G401 (cell line): ENCODE measurements at places on chromosomes 1 and 21. TPM values are rescaled to one million over a fixed set of nuclear protein-coding genes. Genes with fewer than 3 reads are reported as not detected.

The SLFNL1 gene
- total RNA-seq, result 0.03 and 0.12 TPM in 2 replicates

DNA sequence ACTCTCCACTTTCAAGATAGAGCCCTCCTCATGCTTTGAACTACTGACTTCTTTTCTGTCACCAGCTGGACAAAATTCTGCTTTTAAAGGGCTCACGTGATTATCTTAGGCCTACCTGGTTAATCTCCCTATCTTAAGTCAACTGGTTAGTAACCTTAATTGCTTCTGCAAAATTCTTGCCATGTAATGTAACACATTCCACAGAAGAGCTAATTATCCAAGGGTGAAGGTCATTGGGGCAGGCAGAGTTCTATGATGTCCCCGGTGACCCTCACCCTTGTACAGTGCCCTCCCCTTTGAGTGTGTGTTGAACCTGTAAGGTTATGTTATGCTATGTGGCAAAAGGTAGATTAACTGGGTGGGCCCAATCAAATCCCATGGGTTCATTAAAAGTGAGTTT is 25.2 kb upstream of the FOXE3 start:
- DNase-seq, result no peak

DNA sequence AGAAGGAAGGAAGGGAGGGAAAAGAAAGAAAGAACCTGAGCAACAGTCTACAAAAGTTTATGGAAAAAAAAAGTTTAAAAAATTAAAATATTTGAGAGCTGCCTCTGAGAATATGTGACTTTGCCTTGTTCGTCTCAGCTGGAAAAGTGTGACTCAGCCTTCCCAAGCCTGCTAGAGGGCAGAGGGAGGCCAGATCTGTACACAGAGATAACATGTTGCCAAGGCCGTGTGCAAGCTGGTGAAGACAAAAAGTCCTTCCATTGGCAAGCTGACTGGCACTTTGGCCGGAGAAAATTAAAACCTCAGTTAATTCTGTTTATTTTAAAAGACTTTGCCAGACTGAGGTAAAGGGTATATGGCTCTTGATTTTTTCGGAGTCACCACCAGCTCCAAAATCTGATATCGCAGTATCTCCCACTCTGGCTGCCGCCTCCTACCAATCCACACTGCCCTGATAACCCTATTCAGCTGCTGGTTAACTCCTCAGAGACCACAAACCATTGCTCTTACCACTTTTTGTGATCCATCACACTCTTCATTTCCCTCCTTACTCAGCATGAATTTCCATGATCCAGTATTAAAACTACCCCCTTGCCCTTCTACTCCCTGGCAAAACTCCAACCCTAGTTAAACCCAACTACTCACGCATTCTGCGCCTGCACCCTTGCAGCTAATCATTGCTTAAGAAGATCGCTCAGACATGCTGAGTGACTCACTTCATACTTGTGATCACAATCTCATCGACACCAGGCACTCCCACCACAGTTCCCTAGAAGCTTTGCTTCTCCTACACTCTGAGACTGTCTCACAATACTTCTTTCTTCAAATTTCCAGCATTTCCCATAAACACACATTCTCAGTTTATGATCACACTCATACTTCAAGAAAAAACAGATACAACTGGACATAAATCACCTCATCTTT is 5.7 kb upstream of the PPP1R15B start:
- DNase-seq, result no peak

The LCE1A gene
- total RNA-seq, result not detected in 2 replicates

DNA sequence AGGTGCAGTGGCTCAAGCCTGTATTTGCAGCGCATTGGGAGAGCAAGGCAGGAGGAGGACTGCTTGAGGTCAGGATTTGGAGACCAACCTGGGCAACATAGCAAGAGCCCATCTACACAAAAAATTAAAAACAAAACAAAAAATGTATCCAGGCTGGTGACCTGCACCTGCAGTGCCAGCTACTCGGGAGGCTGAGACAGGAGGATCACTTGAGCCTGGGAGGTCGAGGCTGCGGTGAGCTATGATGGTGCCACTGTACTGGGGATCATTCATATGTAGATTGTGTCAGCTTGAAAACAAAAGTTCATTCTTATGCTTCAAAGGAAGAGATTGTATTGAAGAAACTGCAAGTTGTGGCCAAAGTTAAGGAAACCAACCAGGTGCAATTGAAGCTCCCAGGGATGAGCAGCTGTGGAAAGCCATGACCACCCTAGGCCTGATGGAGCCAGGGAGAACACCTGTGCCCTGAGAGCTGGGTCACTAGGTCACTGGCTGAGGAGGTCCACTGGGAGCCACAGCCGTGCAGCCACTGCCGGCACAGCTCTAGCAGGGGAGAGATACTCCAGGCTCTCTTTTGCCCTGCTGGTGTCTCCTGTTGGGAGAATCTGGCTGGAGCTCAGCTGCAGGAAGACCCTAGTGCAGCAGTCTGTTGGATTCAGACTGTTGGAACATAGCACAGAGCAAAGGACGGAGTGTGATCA is 13.3 kb upstream of the BRWD1 start:
- no peak for DNase-seq

- DNase-seq, result no peak
Observed at GRCh38 chr1:12067900-12068821, 5.1 kb downstream of the TNFRSF8 start.

DNA sequence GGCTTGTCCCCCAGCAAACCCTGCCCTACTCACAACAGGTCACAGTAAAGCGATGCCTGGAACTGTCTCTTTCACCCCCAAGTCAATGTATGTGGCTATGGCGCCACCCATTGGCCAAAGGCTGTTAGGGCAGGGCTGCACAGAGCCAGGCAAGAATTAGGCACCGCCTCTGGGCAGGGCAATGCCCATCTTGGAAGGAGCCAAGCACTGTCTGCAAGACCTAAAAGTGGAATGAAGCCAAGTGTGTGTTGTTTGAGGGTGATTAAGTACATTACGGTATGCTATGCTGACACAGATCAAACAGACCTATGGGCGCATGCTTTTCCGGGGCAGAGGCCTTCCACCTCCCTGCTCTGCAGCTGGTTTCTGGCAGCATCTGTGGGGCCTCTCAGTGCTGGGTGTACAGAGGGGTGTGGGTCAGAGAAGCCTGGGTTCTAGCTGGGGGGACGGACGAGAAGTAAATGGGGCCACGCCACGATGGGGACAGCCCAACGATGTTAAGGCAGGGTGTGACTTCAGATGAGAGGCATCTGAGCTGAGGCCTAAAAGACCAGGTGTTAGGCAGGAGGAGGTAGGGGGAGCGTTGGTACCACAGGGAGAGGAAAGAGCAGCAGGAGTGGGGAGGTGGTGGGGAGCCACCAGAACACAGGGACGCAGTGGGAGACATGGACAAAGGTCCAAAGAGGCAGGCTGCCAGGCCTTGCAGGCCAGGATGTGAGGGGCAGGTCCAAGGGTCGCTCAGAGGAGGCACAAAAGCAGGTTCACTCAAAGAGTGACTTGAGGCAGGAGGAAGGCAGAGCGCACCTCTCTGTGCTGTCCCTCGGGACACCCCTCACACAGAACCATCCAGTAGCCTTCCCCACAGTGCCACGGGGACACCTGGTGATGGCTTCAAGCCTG is 49.8 kb downstream of the ACOT7 start:
- peak; percentile 75 for DNase-seq

GRCh38 chr1:229756666-229757065 is 130.6 kb downstream of the URB2 start:
- DNase-seq, result no peak

The EXTL2 gene
- 20.4 and 36.9 TPM in 2 replicates for total RNA-seq
